Endothelial cell (in vitro differentiated cells): ENCODE measurements at places on chromosomes 1 and 21. TPM values are rescaled to one million over a fixed set of nuclear protein-coding genes. Genes with fewer than 3 reads are reported as not detected.

The SLC45A1 gene
- 0.62 TPM for total RNA-seq

The PPIAL4G gene
- total RNA-seq = 0.08 TPM

The IFI44L gene
- total RNA-seq = 0.59 TPM

The OR2T29 gene
- total RNA-seq = not detected

The TAS1R1 gene
- not detected for total RNA-seq

The CELA3A gene
- total RNA-seq = not detected

The BACE2 gene
- total RNA-seq = 151 TPM

The SHISAL2A gene
- not detected for total RNA-seq

The OR2L2 gene
- not detected for total RNA-seq

The DMRTA2 gene
- total RNA-seq = not detected

The PLK3 gene
- total RNA-seq = 17.2 TPM

The CRYAA gene
- not detected for total RNA-seq

The AMY2A gene
- total RNA-seq = not detected

The ELAVL4 gene
- total RNA-seq = 3.0 TPM

The FCER1A gene
- not detected for total RNA-seq

The PTPN22 gene
- total RNA-seq = 0.87 TPM

The LCE1B gene
- total RNA-seq = not detected

The MYBPH gene
- total RNA-seq = not detected

The OVAAL gene
- not detected for total RNA-seq

The FCMR gene
- 8.4 TPM for total RNA-seq

The LRRC39 gene
- 0.64 TPM for total RNA-seq

The FALEC gene
- 1.2 TPM for total RNA-seq

The KISS1 gene
- not detected for total RNA-seq

The BRINP2 gene
- total RNA-seq = 0.59 TPM
